ENCODE measurements at places on chromosomes 3 and 15.

DNA sequence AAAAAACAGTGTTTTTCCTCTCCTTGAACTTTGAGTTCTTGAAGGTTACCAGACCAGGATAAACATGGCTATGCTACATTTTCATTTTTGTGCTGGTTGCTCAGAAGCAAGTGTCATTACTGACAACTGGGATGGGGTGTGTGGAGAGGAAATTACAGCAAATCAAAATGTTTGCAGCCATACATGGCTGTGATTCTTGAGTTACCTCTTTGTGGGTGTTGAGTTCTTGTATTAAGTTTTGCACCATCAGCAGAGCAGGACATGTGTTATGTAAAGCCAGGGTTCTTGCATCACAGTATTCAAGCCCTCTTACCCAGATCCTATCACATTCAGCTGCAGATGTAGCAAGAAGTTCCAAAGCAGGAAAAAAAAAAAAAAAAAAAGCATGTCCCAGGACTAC lies 53.9 kb upstream of the ATOSA start:
- DNase-seq = no peak

DNA sequence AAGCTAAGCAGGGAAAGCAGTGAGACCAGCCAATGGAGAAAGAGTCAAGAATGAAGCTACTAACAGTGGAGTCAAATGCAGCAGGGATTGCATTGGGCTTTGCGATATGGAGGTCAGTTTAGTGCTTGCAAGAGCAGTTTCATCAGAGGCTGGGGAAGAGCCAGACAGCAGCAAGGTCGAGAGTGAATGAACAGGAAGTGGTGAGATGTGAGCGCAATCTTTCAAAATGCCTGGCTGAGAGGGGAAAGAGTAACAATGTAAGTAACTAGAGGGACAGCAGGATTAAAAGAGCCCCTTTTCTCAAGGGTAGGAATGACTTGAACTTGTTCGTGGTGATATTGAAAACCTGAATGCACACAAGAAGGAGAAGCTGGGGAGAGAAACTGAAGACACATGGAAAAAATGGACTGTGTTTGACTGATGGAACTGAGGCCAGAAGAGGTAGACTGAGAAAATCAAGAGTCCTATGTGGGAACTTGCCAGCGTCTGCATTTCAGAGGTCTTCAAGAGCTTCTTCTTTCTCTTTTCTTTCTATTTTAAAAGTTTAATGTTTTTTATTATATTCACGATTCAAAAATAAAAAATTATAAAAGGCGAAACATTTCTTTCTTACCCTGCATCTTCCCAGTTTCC lies 30.6 kb upstream of the GPR160 start:
- DNase-seq = no peak

GRCh38 chr3:46708401-46709156 lies 7.4 kb downstream of the TMIE start:
- no peak for DNase-seq

GRCh38 chr3:2898591-2899353 lies 211.4 kb downstream of the IL5RA start:
- no peak for DNase-seq

DNA sequence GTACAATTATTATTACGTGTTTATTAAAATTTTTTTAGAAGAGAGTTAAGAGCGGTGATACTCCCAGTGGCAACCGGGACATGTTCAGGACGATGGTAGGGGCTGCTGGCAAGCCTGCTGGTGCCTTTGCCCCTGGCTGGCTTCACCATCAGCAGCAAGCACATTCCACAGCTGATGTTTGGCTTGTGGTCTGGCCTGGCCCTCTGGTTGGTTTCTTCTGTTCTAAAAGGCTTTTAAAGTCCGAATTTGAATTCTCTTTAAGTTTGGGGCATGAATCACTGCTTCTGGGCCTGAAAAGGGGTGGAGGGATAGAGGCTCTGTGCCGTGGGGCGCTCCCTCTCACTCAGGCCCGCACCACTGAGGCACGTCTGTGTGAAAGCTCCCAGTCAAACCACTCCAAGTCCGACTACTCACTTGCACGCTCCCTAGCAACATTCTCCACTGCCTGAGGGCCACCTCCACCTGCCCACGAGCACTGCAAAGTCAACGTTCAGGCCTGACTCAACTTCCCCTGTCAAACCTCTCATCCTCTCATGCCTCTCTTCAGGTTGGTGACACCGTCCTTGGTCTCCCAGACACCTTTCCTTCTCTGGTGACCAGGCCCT lies 10.1 kb downstream of the ITGA11 start:
- DNase-seq = no peak

DNA sequence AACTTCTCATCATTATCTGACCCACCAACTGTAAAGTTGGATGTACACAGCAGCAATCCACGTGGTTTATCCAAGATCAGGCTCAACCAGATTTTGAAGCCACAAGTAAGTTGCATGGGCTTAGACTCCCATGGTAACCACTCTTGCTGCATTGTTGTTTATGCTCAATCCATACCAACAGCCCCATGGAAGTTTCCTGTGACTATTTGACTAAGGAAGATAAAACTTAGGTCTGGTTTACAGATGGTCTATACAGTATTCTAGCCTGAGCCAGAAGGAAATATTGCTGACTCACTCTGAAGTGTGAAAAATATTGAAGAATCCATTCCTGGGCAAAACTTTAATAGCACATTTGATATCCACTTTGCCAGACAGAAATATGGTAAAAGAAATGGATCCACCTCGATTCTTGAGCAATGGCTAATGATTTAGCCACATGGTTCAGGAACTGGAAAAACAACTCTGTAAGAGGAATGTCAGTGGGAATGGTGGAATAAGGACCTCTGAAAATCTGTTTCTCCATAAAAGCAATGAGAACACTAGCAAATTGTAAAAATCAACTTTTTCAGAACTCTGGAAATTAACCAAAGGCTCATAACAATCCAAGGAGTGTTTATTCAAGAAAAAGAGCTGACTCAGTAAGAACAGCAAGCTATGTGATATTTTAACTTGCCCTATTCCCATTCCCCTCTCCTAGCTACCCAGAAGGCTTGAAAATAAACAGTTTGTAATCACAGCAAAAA lies 162.9 kb upstream of the STT3B start:
- DNase-seq = no peak

- no peak for DNase-seq
Measured at GRCh38 chr3:57559526-57559925, 3.5 kb downstream of the PDE12 start.

- DNase-seq = no peak
Measured at GRCh38 chr3:99952306-99952705, 134.6 kb downstream of the CMSS1 start.

DNA sequence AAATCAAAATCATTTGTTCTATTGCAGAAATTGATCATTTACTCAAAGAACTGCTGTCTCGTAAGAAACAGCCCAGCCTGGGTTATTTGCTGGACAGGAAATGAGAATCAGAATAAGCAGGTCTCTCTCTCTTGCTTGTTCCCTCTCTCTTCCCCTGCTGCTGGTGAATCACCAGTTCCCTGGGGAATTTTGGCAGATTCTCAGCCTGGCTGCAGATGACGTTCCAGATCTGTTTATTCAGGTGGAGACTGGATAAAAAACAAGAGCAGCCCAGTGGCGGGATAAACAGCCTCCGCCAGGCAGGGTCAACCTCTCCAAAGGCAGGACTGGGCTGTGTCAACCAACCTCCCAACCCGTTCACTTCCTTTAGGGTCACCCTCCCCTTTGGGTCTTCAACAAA lies 72.1 kb downstream of the LRIG1 start:
- DNase-seq = peak; percentile 67
